Smooth muscle cell of bladder (primary cell): ENCODE measurements at places on chromosomes 6 and 20. TPM values are rescaled to one million over a fixed set of nuclear protein-coding genes. Genes with fewer than 3 reads are reported as not detected.

The PYGB gene
- total RNA-seq: 60.2 and 73.7 TPM in 2 replicates

The THBD gene
- 1.00 and 1.2 TPM in 2 replicates for total RNA-seq

The SLC35F1 gene
- under 0.01 TPM in 1 of 2 replicates, not detected in the other for total RNA-seq

The HLA-DQA2 gene
- total RNA-seq: not detected in 2 replicates

The LHFPL5 gene
- not detected in 2 replicates for total RNA-seq

The NANP gene
- 6.3 and 9.3 TPM in 2 replicates for total RNA-seq

The BTNL2 gene
- not detected in 2 replicates for total RNA-seq

The XRN2 gene
- total RNA-seq: 82.9 and 85.6 TPM in 2 replicates

The RIMS4 gene
- under 0.01 TPM in 1 of 2 replicates, not detected in the other for total RNA-seq

The MAS1 gene
- total RNA-seq: under 0.01 and 0.09 TPM in 2 replicates

The FAM83C gene
- total RNA-seq: not detected in 2 replicates
